AG20443 (cell line): ENCODE measurements at places on chromosomes 5 and 9.
A peak's percentile ranks its signal among the peaks of the same experiment; 100 is the strongest.

GRCh38 chr9:90420768-90421513 lies 221.7 kb downstream of the DIRAS2 start:
- DNase-seq = no peak

DNA sequence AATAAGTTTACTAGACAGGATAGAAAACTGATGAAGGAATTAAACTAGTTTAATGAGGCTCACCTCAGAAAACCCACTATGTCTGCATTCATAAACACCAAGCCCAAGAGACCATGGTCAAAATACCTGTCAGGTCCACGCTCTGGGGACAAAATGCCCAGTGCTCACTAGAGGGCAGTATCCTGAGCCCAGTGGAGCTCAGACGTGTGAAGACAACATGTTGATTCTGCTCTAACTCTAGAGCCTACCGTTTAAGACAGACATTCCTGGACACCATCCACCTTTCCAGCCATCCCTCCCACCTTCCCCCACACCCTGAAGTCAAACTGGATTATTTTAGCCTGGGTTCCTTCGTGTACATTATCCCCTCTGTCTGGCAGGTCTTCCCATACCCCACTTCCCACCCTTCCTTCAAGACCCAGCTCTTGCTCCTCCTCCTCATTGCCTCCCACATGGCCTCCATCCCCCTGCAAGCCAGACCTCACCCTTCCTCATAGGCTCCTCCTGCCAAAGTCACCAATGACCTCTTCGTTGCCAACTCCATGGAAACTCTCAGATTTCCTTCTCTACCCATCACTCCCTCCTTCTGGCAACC lies 142.3 kb upstream of the FSTL4 start:
- peak; percentile 56 for DNase-seq

- DNase-seq = no peak
These were observed 147.6 kb downstream of the ADAMTS6 start for GRCh38 chr5:65334077-65334476.

- no peak for DNase-seq
These were observed 277.8 kb upstream of the FTMT start for GRCh38 chr5:121573721-121574382.
